ENCODE measurements at places on chromosomes 16 and 17.

GRCh38 chr17:80124351-80124981 lies 22.5 kb downstream of the EIF4A3 start:
- no peak for DNase-seq

DNA sequence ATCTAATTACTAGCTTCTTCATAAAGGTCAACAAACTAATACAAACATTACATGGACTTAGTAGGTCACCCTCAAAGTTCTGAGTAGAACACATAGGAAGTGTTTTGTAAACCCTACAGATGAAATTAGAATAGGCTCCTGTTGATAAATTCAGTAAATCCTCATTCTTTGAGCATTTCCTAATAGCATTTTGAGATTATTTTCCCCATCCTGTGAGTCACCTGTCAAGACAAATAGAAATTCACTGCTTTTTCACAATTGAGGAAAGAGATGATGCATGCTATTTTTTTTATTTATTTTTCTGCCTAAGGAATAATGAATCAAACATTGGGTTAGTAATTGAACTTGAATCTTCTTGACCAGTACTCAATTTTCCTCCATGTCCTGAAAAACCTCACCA lies 666.7 kb upstream of the GOT2 start:
- no peak for DNase-seq

- DNase-seq = peak; percentile 56
Observed at GRCh38 chr17:50949989-50950877, 84.1 kb upstream of the TOB1 start.

DNA sequence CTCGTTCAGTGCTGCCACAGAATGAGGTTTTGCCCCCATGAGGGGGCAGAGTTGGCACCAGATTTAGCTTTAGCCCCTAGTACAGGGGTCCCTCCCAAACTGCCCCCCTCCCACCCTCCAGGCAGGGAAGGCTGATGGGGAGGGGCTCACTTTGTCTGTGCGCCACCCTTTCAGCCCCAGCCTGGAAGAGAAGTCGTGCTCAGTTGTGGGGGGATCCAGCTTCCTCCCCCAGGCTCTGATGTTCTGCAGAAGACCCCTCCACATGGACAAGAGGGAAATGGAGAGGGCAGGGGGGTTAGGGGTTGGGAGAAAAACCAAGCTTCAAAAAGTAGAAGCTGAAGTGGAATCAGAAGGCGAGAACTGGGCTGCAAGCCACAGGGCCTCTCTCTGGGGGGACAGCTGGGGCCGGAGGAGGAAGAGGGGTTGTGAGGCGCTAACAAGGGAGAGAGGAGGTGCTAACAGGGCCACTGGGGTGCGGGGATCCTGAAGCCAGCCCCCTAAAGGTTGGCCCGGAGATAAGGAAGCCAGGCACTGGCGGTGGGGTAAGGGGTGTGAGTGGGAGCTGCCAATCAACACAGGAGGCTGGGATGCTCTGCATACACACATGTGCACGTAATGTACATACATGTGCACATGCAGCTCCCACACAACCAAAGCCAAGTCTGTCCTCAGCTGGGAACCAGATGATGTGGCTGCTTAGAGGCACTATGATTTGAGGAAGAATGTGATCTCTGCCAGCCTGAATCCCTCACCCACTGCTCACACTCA lies 7.0 kb upstream of the TMEM92 start:
- no peak for DNase-seq

DNA sequence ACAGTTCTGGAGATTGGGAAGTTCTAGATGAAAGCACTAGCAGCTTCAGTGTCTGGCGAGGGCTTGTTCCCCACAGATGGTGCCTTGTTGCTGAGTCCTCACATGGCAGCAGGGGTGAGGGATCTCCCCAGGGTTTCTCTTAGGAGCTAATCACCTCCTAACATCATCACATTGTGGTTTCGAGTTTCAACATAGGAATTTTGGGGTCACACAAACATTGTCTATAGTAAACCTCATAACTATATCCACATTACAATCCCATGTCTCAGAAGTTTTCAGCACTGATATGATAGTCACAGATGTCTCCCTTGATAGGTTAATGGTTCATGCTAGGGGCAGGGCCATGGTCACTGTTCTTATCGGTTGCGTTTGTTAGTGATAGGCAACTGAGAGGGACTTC lies 13.8 kb downstream of the CLUAP1 start:
- DNase-seq = no peak

DNA sequence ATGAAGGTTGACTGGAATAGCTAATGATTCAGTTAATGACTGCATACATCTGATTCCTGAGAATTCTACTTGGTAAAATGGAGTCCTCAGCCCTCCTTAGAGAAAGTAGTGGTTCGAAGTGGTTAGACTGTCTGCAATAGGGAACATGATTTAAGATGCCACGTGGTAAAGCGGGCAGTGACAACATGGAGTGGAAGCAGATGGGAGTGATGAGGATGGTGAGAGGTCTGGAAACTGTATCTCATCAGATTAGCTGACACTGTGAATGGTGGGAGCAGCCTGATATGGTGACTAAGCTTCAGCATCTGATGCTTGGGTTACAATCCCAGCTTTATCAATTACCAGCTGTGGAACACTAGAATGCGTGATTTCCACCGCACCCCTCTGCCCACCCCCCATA lies 8.4 kb downstream of the CDH11 start:
- DNase-seq = no peak

DNA sequence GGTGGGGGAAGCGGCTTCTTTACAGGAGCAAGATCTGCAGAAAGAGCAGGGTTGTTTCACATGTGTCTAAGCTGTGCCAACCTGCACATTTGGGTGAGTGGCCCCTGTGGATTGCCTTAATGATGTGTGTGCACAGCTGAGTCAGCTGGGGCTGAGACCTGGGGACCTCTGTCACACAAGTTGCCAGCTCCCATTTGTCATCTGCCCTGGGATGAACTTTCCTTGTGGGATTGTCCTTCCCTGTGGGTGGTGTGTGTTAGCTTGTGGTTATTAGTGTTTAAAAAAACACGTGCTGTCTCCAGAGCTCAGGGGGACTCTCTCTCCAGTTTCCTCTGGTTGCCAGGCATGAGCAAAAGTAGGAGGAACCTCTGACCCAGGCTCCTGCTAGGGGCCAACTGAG lies 400.5 kb upstream of the CCL2 start:
- DNase-seq = no peak

DNA sequence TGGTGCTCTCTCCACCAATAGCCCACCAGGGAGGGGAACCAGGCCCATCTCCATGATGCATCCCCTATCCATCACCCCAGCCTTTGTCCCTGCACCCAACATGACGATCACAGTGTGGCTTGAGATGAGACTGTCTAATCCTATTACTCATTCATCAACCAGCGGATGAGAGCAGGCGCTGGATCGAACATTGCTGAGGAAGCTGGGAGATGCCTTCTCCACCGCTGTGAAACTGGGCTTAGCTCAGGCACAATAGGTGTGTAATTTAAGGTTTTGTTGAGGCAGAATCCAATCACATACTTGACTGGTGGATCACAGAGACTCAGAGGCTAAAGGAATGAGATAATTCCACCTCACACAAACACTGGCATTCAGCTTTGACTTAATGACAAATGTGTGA lies 64.6 kb upstream of the IRX3 start:
- no peak for DNase-seq

DNA sequence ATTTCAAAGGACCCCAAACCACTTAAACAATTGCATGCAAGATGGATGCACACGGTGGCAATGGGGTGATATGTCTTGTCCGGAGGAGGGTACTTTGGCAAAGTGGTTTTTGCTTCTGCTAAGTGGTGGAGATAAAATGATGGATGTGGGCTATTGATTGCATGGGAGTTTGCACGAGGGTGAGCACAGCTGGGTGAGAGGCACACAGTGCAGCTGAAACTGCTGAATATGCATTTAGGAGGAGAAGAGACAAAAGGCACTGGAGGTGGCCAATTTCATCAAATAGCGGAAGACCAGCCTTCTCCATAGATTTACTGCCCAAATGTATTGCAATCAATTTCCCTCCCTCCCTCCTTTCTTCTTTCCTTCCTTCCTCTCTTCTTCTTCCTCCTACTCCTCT lies 414.4 kb upstream of the EEF2KMT start:
- no peak for DNase-seq

All from thoracic aorta (tissue), 2 donors.